ENCODE measurements at places on chromosomes 12 and 14.

DNA sequence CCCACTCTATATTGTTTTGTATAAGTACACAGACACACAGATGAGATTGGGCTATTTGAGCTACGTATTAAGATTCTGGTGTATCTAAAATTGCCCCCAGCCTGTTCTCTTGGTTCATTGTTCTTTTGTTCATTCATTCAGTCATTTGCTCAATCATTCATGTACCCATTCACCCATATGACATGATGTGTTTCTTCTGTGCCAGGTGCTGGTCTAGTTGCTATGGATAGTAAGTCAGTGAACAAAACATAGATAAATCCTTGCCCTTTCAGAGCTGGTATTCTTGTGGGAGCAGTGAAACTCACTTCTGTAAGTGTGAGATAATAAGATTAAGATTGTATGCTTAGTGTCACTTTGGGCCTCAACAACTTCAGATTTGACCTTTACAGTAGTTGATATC lies 191.3 kb downstream of the TMTC2 start:
- DNase-seq, result no peak

DNA sequence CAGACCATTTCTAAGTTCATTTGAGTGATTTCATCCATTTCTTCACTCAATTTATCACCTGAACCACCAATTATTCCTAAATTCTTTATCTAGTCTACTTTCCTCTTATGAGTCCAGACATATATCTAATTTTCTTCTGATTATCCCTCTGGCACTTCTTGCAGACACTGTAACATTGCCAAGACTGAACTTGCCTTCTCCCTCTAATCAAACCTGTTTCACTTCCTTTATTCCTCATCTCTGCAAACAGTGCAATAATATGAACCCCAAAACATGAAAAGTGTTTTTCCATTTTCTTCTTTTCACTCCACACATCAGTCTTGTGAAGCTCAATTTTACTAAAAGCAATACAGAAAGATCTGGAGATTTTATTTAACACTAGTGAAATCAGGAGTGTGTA lies 37.8 kb upstream of the PTPRQ start:
- no peak for DNase-seq

DNA sequence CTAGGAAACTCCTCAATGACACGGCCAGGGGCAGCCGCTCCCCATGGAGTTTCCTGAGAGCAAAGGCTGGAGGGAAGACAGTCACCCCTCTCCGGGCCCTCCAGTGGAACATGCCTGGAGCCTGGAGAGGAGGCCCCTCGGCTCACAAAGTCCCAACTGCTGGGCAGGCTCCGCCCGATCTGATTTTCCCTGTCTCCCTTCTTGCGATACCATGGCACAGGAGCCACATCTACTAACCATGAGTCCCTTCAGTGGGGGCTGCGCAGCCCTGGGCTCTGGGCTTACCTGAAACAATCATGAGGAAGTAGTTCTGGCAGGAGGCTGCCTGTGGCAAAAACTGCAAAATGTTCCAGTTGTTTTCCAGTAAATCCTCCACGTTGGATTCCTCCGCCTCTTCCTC lies 15.3 kb downstream of the P2RX2 start:
- DNase-seq, result no peak

DNA sequence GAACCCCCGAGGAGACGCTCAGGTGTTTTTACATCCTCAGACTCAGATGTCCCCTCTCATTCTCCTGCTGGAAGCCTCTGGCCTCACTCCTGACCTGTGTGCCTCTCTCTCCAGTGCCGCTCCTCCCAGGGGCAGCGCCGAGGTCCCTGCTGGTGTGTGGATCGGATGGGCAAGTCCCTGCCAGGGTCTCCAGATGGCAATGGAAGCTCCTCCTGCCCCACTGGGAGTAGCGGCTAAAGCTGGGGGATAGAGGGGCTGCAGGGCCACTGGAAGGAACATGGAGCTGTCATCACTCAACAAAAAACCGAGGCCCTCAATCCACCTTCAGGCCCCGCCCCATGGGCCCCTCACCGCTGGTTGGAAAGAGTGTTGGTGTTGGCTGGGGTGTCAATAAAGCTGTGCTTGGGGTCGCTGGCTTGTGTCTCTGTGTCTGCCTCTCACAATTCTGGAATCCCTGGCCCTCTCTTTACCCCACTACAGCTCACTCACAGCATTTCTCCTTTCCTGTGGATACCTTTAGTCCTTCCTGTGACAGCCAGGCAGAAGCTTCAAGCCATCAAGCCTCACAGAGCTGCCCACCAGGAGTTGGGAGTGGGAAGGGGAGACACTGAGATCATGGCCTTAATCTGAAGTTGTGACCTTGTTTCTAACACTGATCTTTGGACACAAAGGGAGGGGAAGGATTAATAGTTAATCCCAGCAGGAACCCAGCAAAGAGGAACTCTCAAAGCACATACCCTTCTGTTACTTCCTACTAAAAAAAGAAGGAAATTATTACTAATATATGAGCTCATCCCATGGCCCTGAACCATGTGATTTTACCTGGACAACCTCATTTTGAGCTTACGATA lies 1.1 kb upstream of the SOAT2 start:
- DNase-seq, result no peak

GRCh38 chr12:22313286-22313962 lies 21.1 kb downstream of the ST8SIA1 start:
- no peak for DNase-seq

Data from NCI-H345 (cell line).